ENCODE measurements at places on chromosomes 7 and 10. TPM values are rescaled to one million over a fixed set of nuclear protein-coding genes. Genes with fewer than 3 reads are reported as not detected.

ARL3 gene
- 8.0 TPM for total RNA-seq

OGA gene
- 165 TPM for total RNA-seq

MPLKIP gene
- 42.1 TPM for total RNA-seq

DBNL gene
- 57.8 TPM for total RNA-seq

GPER1 gene
- 0.24 TPM for total RNA-seq

DNA sequence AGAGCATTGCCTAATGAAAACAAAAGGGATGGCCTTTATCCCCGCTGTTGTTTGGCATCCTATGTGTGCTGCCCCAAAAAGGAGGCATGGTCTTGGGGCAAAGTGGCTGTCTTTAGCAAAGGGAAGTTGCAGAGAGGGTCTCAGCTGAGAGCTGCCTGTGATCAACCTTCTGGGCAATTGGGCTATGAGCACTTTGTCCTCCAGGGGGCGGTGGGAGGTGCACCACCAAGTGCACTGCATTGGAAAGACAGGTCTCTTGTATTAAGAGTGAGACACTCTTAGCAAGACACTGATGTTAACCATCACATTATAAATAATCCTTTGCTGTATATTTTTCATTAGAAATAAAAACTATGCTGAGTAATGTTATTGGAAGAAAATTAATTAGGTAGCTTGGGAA, 314.8 kb downstream of the POM121L12 start:
- peak; percentile 2 for DNase-seq

GRCh38 chr7:44757311-44757710, 8.7 kb downstream of the ZMIZ2 start:
- DNase-seq = no peak

GRCh38 chr7:51031791-51032515, 249.3 kb upstream of the GRB10 start:
- DNase-seq = no peak

DNA sequence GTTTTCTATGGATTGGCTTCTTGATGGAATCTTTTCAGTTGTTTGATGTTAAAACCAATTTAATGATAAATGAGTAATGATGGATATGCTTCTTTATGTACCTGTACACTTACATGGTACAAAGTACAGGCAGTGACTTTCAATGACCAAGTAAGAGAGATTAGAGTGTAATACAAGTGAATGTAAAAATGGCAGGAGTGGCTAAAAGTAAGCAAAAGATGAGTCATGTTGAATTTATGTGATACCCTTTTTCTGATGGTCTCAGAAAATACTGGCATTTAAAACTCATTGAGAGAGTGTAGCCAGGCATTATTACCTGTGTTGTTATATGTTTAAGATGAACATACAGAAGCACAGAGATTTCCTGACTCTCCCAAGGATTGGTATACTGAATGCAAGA, 97.1 kb downstream of the GPR85 start:
- DNase-seq = no peak

GRCh38 chr10:31087851-31088250, 56.2 kb upstream of the ZNF438 start:
- DNase-seq = no peak

DNA sequence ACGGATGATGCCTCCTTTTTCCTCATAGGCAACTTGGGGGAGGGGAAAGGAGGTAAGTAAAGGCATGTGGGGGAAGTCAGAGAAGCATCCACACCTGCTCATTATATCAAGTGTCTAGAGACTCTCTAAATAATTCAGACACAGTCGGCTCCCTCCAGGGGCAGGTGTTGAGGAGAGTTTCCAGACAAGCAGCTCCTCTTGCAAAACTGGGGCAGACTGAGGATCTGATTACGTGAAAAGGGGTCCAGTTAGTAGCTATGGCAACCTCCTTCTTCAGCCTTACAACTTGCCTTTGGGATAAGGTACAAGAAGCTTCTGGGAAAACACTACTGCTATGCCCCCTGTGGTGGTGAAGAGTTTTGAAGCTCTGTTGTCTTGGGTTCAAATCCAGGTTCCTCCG, 39.0 kb upstream of the SORBS1 start:
- no peak for DNase-seq

GRCh38 chr7:42010751-42011150, 226.3 kb downstream of the GLI3 start:
- no peak for DNase-seq

- DNase-seq = no peak
Measured at GRCh38 chr7:130490311-130490791, 1.5 kb upstream of the MEST start.

DNA sequence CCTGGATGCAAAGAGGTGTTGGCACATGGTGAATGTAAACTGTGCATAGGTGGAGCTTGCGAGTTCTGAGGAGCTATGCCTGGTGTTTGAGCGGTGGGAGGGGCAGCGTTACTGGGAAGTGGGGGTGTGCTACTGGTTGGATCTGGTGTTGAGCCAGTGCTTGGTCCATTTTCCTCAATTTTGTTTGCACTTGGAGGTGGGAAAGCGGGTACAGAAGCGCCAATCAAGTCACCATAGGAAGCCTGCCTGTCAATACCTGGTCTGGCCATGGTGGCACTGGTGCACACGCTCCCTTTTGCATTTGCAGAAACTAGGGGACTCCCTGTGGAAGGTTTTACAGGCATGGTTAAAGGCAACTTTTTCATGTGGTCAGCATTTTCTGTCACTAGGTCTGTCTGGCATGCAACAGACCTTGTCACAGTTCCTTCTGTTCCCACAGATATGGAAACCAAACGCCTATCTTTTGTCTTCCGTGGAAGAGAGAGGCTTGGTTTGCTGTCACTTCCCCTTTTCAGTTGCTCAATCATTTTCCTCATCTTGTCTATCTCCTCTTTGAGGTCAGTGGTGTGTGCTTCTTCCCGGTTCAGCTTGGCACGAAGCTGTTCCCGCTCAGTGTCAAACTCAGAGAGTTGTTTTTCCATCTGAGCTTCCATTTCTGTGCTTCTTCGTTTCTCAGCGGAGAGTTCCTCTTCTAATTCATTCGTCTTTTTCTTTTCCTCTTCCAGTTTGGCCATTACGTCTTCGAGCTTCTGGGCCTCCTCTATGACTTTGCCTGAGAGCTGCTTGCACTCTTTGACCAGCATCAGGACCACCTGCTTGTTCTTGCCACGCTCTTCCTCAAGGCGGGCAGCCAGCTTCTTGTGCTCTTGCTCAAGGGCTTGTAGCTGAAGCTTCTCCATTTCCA, 81.1 kb downstream of the CTTNBP2 start:
- no peak for DNase-seq

All from activated T-cell treated with anti-CD3 and anti-CD28 coated beads, Interleukin-2, amount 50 U/mL, for 72 hours (primary cell).